ENCODE measurements at places on chromosomes 1 and 21. TPM values are rescaled to one million over a fixed set of nuclear protein-coding genes. Genes with fewer than 3 reads are reported as not detected.

The LAD1 gene
- not detected for total RNA-seq

The CACNA1S gene
- total RNA-seq: not detected

The NPR1 gene
- total RNA-seq: 0.33 TPM

DNA sequence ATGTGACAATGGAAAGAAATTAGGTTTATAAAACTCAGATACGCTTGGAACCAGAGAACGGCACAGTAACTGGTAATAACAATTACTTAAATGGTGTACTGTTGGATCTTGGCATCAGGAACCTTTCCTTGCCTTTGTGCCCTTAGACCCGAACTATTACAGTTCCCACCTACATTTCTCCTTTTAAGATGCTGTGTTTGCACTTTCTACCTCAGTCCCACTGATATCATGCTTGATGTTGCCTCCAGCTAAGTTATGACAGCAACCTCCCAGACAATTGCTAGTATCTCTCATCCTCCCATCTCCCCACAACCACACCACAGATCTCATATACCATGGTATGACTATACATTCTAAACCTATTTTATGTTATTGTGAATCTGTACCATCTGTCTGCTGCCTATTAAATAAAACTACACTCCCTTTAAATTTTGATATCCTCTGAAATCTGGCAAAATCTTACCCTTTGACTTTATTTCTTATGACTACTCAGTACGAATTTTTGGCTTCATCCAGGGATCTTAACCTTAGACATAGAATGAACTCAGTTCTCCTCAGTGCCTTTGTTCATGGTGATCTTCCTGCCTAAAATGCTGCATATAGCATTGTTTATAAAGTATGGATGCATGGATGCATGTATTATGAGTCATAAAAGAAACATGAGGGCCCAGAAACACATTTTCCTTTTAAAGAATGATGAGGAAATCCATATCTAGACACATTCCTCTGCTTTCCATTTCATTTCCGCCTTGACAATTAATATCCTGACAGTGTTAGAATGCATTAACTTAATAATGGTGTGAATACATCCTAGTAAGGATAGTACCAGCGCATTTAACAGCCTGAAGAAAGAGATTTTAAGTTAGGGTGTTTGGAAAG lies 64.1 kb downstream of the LRRC8D start:
- no peak for DNase-seq

GRCh38 chr1:37902983-37903382 lies 43.6 kb upstream of the MTF1 start:
- DNase-seq: no peak

DNA sequence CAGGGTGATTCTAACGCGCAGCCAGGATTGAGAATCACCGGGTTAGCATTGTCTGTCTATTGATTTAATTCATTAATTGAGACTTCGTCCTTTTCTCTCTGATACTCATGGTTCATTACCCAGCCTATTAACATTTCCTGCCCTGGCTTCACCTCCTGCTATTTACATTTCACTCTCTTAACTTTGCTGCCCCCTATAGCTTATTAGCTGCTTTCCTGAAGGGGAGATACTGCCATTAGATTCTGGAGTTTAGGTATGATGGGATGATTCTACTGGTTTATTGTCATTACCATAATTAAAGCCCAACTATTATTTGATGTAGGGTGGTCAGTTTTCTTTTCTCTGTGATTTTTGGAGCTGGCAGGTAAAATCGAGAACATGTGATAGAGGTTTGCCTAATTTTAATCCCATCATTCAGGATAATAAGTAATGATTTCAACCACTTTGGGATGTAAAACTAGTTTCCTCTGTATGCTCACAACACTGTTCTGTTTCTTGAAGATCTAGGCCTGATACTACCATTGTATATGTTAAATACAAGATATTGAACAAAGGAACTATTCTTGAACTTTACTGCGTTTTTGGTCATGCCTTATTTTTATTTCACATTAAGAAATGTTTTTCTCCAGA lies 6.4 kb downstream of the PPP2R5A start:
- DNase-seq: no peak

DNA sequence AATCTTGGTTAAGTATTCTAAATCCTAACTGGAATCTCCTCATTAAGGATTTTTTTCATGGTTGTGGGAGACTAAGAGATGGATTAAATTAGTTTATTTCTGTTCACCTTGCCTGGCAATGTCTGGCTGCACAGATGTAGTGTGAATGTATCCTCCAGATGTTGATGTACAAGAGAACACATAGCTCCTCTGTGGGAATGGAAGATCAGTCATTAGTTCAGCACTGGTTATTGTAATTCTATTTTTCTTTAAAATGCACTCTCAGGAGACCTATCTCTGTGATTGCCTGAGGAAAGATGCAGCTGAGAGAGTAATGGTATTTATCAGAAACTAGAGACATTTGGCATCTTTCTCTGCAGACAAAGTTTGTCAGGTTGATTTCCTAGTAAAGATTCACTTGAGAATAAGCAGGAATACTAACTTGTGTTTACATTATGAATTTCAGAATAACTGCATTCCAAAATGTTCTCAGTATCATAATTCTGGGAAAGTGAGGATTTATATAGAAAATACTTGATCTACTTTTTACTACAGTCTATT lies 178.6 kb downstream of the GIPC2 start:
- no peak for DNase-seq

- no peak for DNase-seq
These were observed 1.7 kb downstream of the SLC50A1 start for GRCh38 chr1:155137154-155137949.

DNA sequence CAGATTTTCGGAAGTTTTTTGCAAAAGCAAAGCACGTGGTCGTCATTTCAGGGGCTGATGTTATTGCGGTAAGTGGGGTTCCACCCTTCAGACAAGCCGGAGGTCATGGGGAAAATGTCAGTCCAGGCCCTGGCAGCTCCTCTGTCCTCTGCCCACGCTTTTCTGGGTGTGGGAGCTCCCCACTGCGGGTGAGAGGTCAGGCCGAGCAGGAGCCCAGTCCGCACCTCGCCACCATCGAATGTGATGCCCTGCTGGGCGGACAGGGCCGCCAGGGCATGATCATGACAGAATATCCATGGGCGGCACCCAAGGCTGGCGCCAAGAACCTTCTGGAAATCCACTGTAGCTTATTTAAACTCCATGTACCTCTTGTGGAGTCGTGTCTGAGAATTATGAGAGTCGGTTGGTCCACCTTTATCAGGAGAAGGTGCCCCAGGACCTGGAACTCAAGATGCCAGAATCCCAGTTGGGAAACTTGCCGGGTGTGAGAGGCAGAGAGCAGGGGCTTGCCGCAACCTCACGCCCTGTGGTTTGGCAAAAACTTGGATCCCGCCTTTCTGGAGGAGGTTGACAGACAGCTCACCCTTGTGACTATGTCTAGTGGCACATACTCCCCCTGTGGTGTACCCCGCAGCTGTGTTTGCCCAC lies 6.9 kb downstream of the DIRAS3 start:
- DNase-seq: no peak

GRCh38 chr1:16012590-16013219 lies 5.1 kb downstream of the HSPB7 start:
- no peak for DNase-seq

- DNase-seq: no peak
These were observed 837 bp downstream of the UBASH3A start for GRCh38 chr21:42404539-42404938.

GRCh38 chr1:100624886-100625610 lies 87.1 kb downstream of the GPR88 start:
- DNase-seq: no peak

DNA sequence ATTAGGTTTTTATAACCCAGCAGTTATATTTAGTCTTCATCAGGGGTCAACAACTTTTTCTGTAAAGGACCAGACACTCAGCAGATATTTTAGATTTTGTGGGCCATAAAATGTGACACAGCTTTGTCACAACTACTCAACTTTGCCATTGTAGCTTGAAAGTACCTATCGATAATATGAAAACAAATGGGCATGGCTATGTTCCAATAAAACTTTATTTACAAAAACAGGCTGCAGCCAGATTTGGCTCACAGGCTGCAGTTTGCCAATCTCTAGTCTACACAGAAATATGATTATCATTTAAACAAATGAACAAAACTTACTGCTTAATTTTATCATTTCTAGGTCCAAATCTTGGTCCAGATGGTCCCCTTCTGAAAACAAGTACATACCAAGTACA lies 23.0 kb downstream of the VAMP4 start:
- DNase-seq: no peak

DNA sequence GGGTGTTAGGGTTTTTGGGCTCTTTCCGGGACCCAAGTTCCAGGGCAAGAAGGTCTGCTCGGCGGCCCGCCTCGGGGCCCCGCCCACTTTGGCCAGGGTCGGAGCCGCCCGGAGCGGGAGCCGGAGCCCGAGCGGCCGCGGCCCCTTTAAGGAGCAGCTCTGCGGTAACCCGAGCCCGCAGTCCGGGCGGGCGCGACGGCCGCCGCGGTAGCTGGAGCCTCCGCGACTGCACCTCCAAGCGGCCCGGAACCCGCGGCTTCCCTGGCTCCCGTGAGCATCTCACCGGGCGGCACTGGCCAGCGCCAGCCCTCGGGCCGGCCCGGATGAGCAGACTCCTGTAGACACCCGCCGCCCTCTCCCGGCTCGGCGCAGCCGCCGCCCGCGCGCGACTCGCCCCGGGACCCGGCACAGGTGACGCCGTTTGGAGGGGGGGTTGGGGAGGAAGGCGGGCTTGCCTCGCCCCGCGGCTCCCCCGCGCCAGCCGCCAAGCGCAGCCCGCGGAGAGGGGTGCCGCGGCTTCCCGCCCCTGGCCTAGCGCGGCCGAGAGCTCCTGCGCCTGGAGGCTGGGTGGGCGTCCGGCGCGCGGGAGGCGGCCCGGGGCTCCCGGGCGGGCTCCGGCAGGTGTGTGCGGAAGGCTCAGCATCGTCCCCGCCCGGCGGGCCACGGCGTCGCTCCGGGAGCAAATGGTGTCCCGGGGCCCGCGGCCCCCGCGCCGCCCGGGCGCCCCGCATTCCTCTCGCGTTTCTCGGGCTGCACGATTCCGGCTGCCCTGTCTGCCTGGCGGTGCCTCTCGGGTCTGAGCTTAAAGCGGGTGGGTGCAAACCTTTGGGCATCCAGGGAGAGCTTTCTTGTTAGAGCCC lies at the start of gene TLCD4:
Gene TLCD4 (plus strand): TSS at position 149 of the 860 bp plus-strand sequence. CDS start 26,547 bp downstream, outside the sequence.
- DNase-seq: peak; percentile 56
